ENCODE measurements at places on chromosomes 3 and 15. TPM values are rescaled to one million over a fixed set of nuclear protein-coding genes. Genes with fewer than 3 reads are reported as not detected.

DNA sequence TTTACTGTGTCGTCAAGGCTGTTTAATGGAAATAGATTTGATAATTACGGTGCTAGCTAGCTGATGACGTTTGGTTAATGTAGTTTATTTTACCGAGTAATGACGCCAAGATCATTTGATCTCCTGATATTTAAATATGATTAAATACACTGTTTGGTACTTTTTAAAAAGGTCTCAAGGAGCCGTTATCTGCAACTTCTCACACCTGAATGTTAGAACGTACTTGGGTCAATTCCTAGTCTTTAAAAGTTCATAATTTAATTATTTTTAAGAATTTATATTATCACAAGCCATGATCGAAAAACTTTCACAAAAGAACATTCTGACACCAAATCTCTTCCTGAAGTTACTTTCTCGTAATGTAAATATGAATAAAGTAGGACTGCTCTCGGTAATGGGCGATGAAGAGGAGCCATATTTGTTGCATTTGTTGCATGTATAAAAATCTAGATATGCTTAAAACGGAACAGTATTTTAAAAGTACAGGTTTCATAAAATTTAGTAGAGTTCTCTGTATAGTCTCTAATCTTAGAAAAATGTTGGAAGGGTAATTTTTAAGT lies 16.2 kb upstream of the CHD2 start:
- no peak for DNase-seq

GRCh38 chr15:68196445-68197169 lies 8.5 kb downstream of the CALML4 start:
- no peak for DNase-seq

DNA sequence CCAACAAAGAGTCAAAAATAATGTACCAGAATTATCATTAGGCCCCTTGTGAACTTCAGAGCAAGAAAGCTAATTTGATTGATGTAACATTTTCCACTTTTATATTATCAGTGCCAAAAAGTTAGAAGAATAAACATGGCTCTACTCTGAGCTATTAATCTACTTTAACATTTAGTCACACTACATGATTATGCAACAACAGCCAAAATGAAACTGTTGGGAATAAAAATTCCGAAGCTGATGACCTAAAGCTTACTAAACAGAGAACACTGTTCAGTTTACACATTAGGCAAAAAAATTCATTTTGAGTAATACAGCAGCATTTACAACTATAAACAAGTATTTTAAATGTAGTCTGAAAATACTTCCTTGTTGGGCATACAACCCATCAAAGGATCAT lies 1134.1 kb downstream of the EPHA3 start:
- DNase-seq: no peak

DNA sequence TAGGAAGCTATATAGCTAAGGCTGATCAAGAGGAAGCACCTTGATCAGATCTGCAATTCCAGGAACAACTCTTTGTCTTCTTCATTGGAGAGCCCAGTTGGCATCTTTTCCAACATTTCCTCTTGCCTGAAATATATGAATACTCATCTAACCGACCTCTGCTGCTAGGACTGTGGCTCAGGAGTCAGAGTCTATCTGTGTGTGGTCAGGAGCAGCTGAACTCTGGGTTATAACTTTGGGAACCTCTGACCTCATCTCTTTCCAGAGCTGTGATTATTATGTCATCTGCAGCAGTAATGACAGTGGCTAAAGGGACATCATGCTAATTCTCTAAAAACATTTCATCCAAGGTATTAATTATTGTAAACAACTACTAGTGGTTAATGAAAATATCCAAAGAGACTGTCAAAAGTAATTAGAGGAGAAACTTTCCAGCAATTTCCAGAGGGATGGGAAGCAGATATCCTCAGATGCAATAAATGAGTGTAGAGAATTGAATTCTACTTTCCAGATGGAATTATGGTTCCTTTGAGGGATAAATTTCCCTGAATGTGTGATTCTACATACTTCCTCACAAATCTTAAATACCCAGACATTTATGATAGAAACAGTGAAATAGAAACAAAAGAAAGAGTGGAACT lies 11.5 kb upstream of the SPINK8 start:
- no peak for DNase-seq

DNA sequence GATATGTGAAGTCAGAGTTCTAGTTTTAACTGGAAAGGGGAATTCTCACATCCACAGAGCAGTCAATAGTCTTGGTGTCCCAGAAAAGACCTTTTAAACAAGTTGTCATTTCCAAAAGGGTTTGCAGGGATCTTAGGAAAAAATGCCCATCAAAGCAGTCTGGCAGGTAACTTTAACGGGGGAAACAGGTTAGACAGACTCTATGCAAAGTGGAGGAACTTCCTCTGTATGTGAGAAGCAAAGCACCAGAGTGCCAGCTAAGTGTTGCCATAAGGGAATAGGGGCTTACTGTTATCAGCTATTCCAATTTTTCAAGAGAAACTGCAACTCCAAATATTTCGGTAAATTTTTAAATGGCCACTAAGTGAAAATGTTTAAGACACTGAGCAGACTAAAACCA lies 307.9 kb upstream of the MDFIC2 start:
- no peak for DNase-seq

GRCh38 chr15:79358069-79358468 lies 47.2 kb downstream of the TMED3 start:
- no peak for DNase-seq

DNA sequence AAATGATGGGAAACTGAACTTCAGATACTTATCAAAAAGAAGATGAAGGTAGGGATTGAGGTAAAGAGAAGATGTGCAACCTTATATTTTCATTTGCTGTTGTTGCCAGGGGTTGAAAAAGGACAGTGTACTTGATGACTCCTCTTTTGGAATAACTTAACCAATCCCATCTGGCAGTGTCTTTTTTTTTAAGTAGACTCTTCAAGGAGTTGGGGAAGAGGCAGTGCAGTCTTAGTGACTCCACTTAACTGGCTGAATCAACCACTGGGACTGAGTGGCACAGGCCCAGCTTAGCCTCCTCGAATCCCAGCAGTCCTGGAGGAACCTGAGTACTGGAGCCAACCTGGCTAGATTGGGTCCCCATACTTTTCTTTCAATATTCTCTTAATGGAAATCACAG lies 27.3 kb upstream of the FILIP1L start:
- DNase-seq: no peak

DNA sequence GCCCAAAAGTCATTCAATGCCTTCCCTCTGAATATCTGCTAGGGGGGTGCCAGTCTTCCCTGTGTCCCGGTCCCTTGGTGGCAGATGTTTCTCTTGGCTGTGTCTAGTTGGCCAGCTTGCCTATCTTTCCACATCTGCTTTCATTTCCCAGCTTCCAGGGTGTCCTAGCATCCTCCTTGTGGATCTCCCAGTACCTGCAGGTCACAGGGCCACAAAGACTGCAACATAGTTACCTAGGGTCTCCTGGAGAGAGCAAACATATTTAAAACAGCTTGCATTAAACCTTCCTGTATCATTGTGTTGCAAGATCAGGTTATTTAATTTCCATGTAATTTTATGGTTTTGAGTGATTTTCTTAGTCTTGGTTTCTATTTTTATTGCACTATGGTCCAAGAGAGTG lies 400.1 kb downstream of the GRM7 start:
- DNase-seq: no peak

DNA sequence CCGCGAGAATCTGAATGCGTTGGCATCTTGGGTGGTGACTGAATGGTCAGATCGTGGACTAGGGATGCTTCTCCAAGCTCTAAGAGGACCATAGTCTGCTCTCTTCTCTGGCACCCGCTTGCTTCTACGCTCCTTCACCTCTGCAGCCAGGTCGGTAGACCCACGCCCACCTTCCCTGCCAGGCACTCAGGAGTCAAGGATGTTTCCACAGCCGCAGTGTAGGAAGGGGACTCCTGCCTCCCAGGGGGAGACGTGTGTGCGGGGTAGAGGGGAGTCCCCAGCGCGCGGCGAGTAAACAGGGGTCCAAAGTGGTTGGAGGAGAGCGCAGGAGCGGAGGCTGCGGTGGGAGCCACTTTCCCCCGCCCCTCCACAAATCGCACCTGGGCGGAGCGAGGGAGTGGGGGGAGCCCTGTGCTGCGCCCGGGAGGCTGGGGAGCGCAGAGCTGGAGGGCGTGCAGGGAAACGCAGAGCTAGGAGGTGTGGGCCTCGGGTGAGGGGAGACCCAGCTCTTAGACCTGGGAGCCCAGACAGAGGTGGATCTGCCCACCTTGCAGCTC lies 1.7 kb downstream of the LRRC3B start:
- no peak for DNase-seq

DNA sequence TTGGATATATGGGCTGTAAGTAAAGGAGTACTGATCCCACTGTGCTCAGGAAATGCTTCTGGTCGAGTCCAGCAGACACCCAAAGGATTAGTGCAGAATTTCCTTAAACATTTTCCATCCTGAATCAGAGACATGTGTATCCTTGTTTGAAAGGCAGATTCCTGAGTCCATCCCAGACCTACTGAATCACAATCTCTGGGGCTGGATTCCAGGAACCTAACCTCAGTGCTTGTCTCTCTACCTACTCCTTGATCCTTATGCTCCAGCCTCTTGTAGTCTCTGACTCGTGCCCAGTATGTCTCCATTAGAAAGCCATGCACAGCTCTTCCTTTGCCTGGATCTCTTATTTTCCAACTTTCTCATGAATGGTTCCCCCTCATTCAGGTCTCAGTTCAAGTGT lies 585.8 kb downstream of the NLGN1 start:
- no peak for DNase-seq

GRCh38 chr3:70726096-70726938 lies 413.9 kb upstream of the MDFIC2 start:
- DNase-seq: no peak

GRCh38 chr15:63560741-63561448 lies 36.3 kb upstream of the FBXL22 start:
- no peak for DNase-seq

PTX3 gene
- 1.8 TPM for total RNA-seq

CD80 gene
- total RNA-seq: not detected

FBXO40 gene
- not detected for total RNA-seq

CFAP100 gene
- not detected for total RNA-seq

DBR1 gene
- 30.8 TPM for total RNA-seq

RAD51 gene
- total RNA-seq: 12.8 TPM

LRRC15 gene
- not detected for total RNA-seq

Measured in Calu3 (cell line).